ENCODE measurements at places on chromosomes 1 and 21. TPM values are rescaled to one million over a fixed set of nuclear protein-coding genes. Genes with fewer than 3 reads are reported as not detected.

The S100A7A gene
- not detected for total RNA-seq

The CSMD2 gene
- not detected for total RNA-seq

The PINK1 gene
- 3.3 TPM for total RNA-seq

The OVAAL gene
- total RNA-seq: not detected

The SLAMF9 gene
- not detected for total RNA-seq

The CD1C gene
- total RNA-seq: 0.65 TPM

DNA sequence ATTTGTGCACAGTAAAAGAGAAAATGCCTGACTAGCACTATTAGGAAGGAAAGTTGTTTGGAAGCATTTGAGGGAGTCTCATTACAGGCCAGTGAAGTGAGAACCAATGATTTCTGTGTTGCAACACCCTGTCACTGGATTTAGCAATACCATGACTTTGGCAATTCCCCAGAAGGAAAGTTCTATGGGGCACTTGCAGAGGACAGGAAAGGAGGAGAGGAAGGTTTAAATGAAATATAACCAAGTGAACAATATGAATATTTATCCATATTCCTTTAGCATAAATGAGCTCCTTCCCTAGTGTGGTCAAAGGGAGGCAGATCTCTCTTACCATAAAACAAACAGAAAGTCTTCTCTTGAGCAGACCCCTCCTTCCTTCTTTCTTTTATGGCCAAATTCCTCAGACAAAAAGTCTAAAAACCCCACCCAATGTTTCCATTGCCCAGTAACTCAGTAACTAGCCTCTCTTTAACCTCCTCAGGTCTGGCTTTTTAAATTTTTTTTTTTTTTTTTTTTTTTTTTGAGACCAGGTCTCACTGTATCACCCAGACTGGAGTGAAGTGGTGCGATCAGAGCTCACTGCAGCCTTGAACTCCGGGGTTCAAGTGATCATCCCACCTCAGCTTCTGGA is 5.5 kb downstream of the TLR5 start:
- H3K36me3 ChIP-seq: no peaks in the 10 kb centered on the region
- DNase-seq: no peak
- peaks cover 10% of the 10 kb centered on the region for H3K4me1 ChIP-seq
- H3K27me3 ChIP-seq: peaks cover 11% of the 10 kb centered on the region
- no peak overlapping the region for H3K27ac ChIP-seq
- no peak overlapping the region for H3K4me3 ChIP-seq

DNA sequence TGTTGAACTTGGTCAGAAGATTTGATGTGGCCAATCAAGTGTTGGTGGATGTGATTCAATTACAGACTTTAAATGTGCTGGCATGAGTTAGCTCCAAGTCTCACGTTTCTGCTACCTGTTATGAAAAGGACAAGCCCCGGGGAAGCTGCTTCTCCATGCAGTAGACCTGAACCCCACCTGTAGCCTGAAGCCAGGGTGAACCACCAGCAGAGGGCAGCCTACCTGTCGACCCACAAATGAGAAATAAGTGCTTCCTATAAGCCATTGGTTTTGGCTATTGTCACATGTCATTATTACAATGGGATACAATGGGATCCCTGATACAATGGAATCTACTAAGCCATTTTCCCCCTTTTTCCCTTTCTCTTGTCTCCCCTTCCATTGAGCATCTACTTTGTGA is 230.2 kb downstream of the PRDM2 start:
- no peak overlapping the region for H3K4me3 ChIP-seq
- peaks cover 7% of the 10 kb centered on the region for H3K27me3 ChIP-seq
- peak; percentile 42 for DNase-seq
- no peak overlapping the region for H3K27ac ChIP-seq
- H3K36me3 ChIP-seq: no peaks in the 10 kb centered on the region

DNA sequence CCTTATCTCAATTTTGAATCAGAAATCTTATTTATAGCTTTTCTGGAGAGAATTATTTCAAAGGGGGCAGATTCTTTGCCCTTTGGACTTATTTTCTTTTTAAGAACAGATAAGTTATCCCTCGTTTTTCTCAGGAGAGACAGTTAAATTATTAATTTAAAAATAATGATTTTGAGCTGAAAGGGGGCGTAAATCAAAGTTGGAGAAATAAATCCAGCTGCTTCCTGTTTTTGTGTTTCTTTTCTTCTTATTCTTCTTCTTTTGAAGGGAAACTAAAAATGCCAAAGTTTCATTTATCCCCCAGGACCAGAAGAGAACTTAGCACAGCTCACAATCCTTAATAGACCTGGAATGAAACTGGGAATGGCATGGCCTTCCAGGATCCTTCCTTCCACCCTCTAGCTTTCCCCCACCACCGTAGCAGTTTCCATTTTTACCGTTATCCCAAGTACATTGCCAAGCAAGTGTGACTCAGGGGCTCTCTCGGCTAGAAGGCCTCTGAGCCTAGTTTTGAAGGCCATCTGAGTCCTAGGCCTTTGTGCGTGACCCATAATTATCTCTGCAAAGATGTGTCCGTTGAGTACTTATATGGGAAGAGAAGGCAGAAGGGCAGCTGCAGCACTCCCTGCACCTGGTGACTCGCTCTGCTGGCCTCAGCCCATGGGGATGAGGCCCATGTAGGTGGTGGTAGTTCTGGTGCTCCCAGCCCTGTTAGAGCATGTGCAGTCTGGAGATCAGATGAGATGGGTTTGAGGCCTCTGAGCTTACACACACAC is 181.7 kb downstream of the ROR1 start:
- DNase-seq: no peak
- H3K4me3 ChIP-seq: no peak overlapping the region
- H3K4me1 ChIP-seq: no peaks in the 10 kb centered on the region
- no peaks in the 10 kb centered on the region for H3K36me3 ChIP-seq

GRCh38 chr1:160837558-160838205 is 25.0 kb downstream of the CD244 start:
- peak; percentile 92 for DNase-seq
- H3K4me3 ChIP-seq: peak overlapping the region; percentile 57
- no peaks in the 10 kb centered on the region for H3K27me3 ChIP-seq
- peak overlapping the region; percentile 99 for H3K27ac ChIP-seq
- no peaks in the 10 kb centered on the region for H3K36me3 ChIP-seq

- no peaks in the 10 kb centered on the region for H3K4me1 ChIP-seq
- no peaks in the 10 kb centered on the region for H3K36me3 ChIP-seq
- H3K27ac ChIP-seq: no peak overlapping the region
- no peak overlapping the region for H3K4me3 ChIP-seq
These were observed 46.7 kb upstream of the KLHDC7A start for GRCh38 chr1:18434041-18434440.

GRCh38 chr1:184424157-184424556 is 37.3 kb downstream of the C1orf21 start:
- DNase-seq: no peak
- H3K4me1 ChIP-seq: no peaks in the 10 kb centered on the region
- peaks cover 4% of the 10 kb centered on the region for H3K27me3 ChIP-seq
- no peaks in the 10 kb centered on the region for H3K36me3 ChIP-seq

- peak overlapping the region; percentile 6 for H3K27ac ChIP-seq
- no peak for DNase-seq
- peaks cover 42% of the 10 kb centered on the region for H3K36me3 ChIP-seq
These were observed 99.5 kb upstream of the BMP8A start for GRCh38 chr1:39391691-39392679.

DNA sequence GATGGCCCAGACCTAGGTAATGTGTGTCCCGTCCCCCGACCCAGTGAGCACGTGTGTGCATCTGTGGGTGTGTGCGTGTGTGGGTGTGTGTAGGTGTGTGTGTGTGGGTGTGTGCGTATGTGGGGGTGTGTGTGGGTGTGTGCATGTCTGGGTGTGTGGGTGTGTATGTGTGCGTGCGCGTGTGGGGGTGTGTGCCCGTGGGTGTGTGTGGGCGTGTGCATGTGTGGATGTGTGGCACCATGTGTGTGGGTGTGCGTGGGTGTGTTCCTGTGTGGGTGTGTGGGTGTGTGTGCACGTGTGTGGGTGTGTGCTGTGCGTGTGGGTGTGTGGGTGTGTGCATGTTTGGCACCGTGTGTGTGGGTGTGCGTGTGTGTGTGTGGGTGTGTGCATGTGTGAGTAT is 309.5 kb downstream of the KIF26B start:
- H3K27ac ChIP-seq: no peak overlapping the region
- H3K4me1 ChIP-seq: no peaks in the 10 kb centered on the region
- no peaks in the 10 kb centered on the region for H3K36me3 ChIP-seq
- H3K4me3 ChIP-seq: no peak overlapping the region
- no peaks in the 10 kb centered on the region for H3K27me3 ChIP-seq

DNA sequence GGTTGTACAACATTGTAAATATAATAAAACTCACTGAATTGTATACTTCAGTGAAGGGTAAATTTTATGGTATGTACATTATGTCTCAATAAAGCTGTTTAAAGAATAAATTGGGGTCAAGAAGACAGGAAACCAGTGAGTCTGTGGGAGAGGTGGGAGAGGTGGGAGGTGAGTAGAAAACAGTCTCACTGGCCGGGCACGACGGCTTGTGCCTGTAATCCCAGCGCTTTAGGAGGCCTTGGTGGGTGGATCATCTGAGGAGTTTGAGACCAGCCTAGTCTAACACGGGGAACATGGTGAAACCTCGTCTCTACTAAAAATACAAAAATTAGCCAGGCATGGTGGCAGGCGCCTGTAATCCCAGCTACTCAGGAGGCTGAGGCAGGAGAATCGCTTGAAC is 4.2 kb downstream of the MTMR11 start:
- peaks cover 2% of the 10 kb centered on the region for H3K36me3 ChIP-seq
- H3K27me3 ChIP-seq: no peaks in the 10 kb centered on the region
- no peak overlapping the region for H3K27ac ChIP-seq

DNA sequence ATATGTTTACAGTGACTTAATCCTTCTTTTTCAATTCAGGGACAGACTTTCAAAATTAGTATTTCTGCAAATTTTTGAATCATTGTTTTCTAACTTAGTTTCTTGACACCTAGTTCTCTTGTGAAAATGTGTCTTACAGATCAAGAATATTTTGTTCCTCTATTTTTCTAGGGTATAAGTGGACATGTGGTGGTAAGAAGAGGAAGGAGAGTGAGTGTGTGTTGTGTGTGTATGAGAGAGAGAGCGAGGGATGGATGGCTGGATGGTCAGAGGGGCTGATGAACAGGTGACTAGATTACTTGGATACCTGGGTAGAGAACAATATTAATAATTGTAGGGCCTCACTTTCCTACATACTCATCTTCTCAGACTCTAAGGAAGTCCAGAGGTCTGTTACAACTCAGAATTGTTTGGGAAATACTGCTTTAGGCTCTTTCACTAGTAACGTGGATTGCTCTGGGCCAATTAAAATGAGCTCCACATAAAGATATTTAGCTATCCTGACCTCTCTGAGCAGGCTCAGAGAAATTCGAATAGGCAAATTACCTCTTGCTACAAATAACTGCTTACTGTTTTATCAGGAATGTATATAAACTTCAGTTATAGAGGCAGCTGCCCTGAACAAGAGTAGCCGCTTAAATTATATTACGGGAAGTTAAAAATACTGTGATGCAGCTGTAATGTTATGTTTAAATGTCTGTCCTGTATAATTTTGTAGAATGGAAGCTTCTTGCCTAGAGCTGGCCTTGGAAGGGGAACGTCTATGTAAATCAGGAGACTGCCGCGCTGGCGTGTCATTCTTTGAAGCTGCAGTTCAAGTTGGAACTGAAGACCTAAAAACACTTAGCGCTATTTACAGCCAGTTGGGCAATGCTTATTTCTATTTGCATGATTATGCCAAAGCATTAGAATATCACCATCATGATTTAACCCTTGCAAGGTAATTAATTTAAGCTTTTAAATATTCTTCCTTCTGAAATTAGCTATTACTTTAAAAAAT is 19.7 kb downstream of the GPSM2 start:
- DNase-seq: no peak
- H3K36me3 ChIP-seq: no peaks in the 10 kb centered on the region
- H3K4me3 ChIP-seq: no peak overlapping the region

- peak overlapping the region; percentile 98 for H3K4me3 ChIP-seq
- peaks cover 49% of the 10 kb centered on the region for H3K4me1 ChIP-seq
- H3K27me3 ChIP-seq: no peaks in the 10 kb centered on the region
- DNase-seq: peak; percentile 65
These were observed 717 bp downstream of the YBX1 start for GRCh38 chr1:42682739-42683531.

- DNase-seq: no peak
- H3K27ac ChIP-seq: no peak overlapping the region
- no peaks in the 10 kb centered on the region for H3K36me3 ChIP-seq
These were observed 143.4 kb downstream of the ZZZ3 start for GRCh38 chr1:77538956-77539518.

GRCh38 chr1:203210988-203211387 is 18.5 kb downstream of the CHIT1 start:
- H3K27ac ChIP-seq: no peak overlapping the region
- H3K27me3 ChIP-seq: no peaks in the 10 kb centered on the region
- DNase-seq: no peak
- no peaks in the 10 kb centered on the region for H3K4me1 ChIP-seq

GRCh38 chr1:27001570-27002360 is 8.3 kb downstream of the TRNP1 start:
- peaks cover 5% of the 10 kb centered on the region for H3K4me1 ChIP-seq
- H3K4me3 ChIP-seq: no peak overlapping the region
- H3K36me3 ChIP-seq: no peaks in the 10 kb centered on the region

DNA sequence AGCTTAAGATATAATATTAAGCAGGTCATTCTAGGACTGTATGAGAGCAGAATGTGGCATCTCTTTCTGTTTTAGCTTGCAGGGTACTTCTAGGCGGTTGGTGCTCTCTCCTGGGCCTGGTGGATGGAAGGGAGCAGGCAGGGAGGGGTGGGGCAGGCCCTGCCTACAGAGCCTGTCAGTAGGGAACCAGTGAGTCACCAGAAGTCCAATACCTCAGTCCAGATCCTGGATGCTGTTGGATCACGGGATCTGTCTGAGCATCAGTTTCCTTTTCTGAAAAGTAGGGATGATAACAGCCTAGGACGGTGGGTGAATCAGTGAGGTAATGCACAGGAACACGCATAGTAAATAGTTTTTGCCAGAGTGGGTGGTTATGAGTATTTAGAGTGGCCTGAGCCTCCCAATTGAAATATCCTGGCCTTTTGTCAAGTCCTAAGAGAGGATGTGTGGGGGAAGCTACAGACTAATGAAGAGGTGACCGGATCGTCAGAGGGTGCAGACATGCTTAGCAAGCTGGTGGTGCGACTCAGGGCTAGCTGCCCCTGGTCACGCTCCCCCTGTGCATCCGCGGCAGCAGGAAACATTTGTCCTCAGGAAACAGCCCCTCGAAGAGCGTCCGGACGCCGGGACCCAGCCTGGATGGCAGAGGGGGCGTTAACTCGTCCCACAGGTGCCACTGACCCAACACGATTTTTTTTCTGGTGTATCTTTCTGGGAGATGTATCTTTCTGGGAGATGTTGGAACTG is 23.9 kb downstream of the NAV1 start:
- H3K4me1 ChIP-seq: peaks cover 2% of the 10 kb centered on the region
- H3K27ac ChIP-seq: no peak overlapping the region
- DNase-seq: no peak
- no peak overlapping the region for H3K4me3 ChIP-seq
- no peaks in the 10 kb centered on the region for H3K27me3 ChIP-seq

- DNase-seq: no peak
- peaks cover 46% of the 10 kb centered on the region for H3K4me1 ChIP-seq
- H3K27me3 ChIP-seq: no peaks in the 10 kb centered on the region
- peaks cover 65% of the 10 kb centered on the region for H3K36me3 ChIP-seq
- H3K4me3 ChIP-seq: no peak overlapping the region
These were observed 9.7 kb downstream of the SFT2D2 start for GRCh38 chr1:168235548-168235885.
